ENCODE measurements at places on chromosomes 7 and 10. TPM values are rescaled to one million over a fixed set of nuclear protein-coding genes. Genes with fewer than 3 reads are reported as not detected.
A peak's percentile ranks its signal among the peaks of the same experiment; 100 is the strongest.

The TRIL gene
- total RNA-seq = 4.6 TPM

The CPED1 gene
- 61.7 TPM for total RNA-seq

- peak; percentile 31 for DNase-seq
- no peaks in the 10 kb centered on the region for H3K36me3 ChIP-seq
- no peak overlapping the region for H3K27ac ChIP-seq
- H3K27me3 ChIP-seq = no peaks in the 10 kb centered on the region
These were observed 72.1 kb upstream of the LYZL2 start for GRCh38 chr10:30701451-30702173.

DNA sequence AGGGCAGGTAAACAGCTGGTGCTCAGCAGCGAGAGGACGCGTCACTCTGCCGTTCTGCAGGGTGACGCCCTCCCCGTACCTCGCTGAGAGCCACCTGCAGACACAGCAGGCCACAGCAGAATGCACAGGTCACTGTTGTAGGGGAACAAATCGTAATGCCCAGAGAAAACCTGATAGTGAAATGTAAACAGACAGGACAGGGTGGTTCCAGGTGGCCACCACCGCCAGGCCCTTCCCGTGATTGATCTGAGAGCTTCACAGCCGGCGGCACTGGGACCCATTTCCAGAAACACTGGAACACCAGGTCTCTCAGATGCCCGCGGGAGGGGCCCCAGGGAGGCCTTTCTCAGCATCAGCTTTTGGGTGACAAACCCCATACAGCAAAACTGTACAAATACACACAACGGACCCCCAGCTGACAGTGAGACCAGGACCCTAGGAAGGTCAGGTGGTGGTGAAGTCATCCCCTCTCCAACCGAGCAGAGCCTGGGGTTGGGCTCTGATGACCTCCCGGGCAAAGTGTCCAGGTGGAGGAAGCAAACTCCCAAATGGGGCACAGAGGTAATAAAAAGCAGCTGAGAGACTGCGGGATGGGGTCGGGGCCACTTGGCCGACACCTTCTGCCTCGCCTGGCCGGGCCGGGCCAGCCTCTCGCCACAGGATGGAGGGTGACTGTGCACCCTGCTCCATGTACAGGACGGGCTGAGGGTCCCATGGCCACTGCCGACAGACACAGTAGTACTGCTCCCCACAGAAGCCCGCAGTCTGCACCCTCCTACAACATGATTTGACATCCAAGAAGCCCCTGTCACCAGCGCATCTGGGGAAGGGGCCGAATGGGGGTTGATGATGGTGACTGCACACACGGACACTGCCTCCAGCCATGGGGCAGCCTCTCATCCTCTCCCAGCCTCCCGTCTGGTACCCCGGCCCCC is 4.6 kb downstream of the BHLHA15 start:
- H3K4me3 ChIP-seq = no peak overlapping the region
- no peaks in the 10 kb centered on the region for H3K4me1 ChIP-seq
- DNase-seq = no peak
- H3K27ac ChIP-seq = no peak overlapping the region
